ENCODE measurements at places on chromosomes 6 and 20.

GRCh38 chr6:44262467-44263353 is 2.6 kb downstream of the NFKBIE start:
- no peak for DNase-seq

GRCh38 chr20:8414586-8415274 is 282.7 kb downstream of the PLCB1 start:
- peak; percentile 39 for DNase-seq

- DNase-seq: no peak
These were observed 12.7 kb upstream of the PRELID3B start for GRCh38 chr20:59055302-59055701.

- DNase-seq: no peak
These were observed 93.6 kb downstream of the CD24 start for GRCh38 chr6:106880952-106881351.

DNA sequence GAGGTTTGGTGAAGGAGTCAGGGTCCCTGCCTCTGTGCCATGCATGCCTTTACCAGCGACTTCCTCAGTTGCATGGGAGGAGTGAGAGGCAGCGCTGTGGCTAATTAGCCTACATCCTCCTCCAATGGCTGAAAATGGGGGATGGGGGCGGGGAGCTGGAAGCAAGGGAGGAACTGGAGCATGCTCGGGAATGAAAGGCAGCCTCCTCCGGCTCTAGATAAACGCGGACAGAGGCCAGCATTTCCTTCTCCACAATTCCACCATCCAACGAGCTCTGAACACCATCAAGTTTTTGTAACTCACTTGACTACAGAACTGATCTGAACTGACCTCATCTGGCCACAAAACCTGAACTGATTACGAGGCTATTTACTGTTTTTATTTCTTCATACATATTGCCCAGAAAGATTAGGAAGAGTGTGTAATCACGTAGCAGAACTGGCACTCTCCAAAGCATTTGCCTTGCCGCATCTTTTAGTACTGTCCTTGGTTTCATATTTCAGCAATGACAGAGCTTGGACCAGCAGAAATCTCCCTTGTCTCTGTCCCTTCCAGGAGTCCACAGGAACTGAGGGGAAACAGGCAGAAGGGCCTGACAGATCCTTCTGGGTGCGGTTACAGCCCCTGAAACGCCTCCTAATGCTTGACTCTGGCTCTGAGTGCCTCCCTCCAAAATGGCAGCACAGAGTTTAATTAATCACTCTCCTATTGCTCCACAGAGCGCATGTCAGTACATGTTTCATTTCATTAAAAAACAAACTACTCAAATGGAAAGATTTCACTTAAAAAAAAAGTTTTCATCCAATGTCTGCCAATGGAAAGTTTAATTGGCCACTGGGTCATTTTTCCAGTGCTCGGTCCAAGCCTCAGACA is 58.2 kb upstream of the TRAF3IP2 start:
- DNase-seq: no peak

DNA sequence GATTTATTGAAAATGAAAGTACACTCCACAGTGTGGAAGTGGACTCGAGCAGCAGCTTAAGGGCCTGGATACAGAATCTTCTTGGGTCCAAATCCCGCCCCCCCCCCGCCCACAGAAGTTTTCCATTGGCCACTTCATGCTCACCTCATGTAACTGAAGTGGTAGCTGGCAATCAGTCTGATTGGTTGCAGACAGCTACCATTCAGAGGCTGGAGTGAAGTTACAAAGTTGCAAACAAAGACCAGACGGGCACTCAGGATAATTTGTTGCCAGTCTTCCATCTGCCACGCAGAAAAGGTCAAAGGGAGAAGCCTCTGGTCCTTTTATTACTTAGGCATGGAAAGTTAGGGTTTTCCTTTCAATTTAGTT is 25.8 kb upstream of the FABP7 start:
- peak; percentile 73 for DNase-seq
